ENCODE measurements at places on chromosomes 1 and 21. TPM values are rescaled to one million over a fixed set of nuclear protein-coding genes. Genes with fewer than 3 reads are reported as not detected.

The KANK4 gene
- 4.2 TPM for total RNA-seq

The SPOCD1 gene
- total RNA-seq, result 26.3 TPM

The BNIPL gene
- 7.5 TPM for total RNA-seq

The LCE2B gene
- total RNA-seq, result not detected

The AGBL4 gene
- total RNA-seq, result not detected

The PPIH gene
- 28.7 TPM for total RNA-seq

The SFN gene
- total RNA-seq, result 1,116 TPM

The EXTL1 gene
- not detected for total RNA-seq

The MYCBP gene
- 10.2 TPM for total RNA-seq

The FCRL1 gene
- not detected for total RNA-seq

The C1orf105 gene
- not detected for total RNA-seq

The HES3 gene
- not detected for total RNA-seq

The DNAI4 gene
- 6.6 TPM for total RNA-seq

The CYB5RL gene
- total RNA-seq, result 4.1 TPM

The ESRRG gene
- not detected for total RNA-seq

The RBM15 gene
- total RNA-seq, result 49.9 TPM

The TMPRSS2 gene
- under 0.01 TPM for total RNA-seq

The TBX19 gene
- 0.68 TPM for total RNA-seq

The OR2L2 gene
- total RNA-seq, result not detected

The IPO9 gene
- 21.8 TPM for total RNA-seq

The CNIH4 gene
- 110 TPM for total RNA-seq

The CASQ2 gene
- total RNA-seq, result 0.07 TPM

The INTS3 gene
- total RNA-seq, result 16.4 TPM

The YOD1 gene
- 26.3 TPM for total RNA-seq

The SYCP1 gene
- total RNA-seq, result not detected

The OR2L5 gene
- total RNA-seq, result not detected

The ICOSLG gene
- 1.0 TPM for total RNA-seq

The FMOD gene
- total RNA-seq, result 0.28 TPM

The PPT1 gene
- 29.7 TPM for total RNA-seq

The TEDDM1 gene
- total RNA-seq, result not detected

The ENAH gene
- 197 TPM for total RNA-seq

The BEND5 gene
- total RNA-seq, result 0.21 TPM

The FAM163A gene
- total RNA-seq, result not detected

The MYCL gene
- total RNA-seq, result 10.3 TPM

The VHLL gene
- not detected for total RNA-seq

The HRNR gene
- under 0.01 TPM for total RNA-seq

The ATP1A2 gene
- not detected for total RNA-seq

The CR1 gene
- not detected for total RNA-seq

The CFHR5 gene
- total RNA-seq, result not detected

The FAM167B gene
- 0.34 TPM for total RNA-seq

The MRPS6 gene
- total RNA-seq, result 27.0 TPM

The ANKRD34A gene
- under 0.01 TPM for total RNA-seq

The SLC30A2 gene
- 0.07 TPM for total RNA-seq

The GPR37L1 gene
- total RNA-seq, result not detected

The F13B gene
- not detected for total RNA-seq

The LCE3E gene
- total RNA-seq, result 8.5 TPM

The PLA2G2A gene
- not detected for total RNA-seq

The PAQR6 gene
- 0.34 TPM for total RNA-seq

The FTCD gene
- total RNA-seq, result not detected

The OR2M3 gene
- total RNA-seq, result not detected

The LRRC42 gene
- total RNA-seq, result 49.2 TPM

The FCGR1A gene
- not detected for total RNA-seq

The KCNE1 gene
- 0.34 TPM for total RNA-seq

The SLC2A1 gene
- 757 TPM for total RNA-seq

The UBL4B gene
- total RNA-seq, result not detected

The NEXN gene
- 0.34 TPM for total RNA-seq

The SH2D2A gene
- 2.1 TPM for total RNA-seq
